ENCODE measurements at places on chromosomes 12 and 14.

- DNase-seq = no peak
These were observed 187.1 kb downstream of the MON2 start for GRCh38 chr12:62653740-62654139.

DNA sequence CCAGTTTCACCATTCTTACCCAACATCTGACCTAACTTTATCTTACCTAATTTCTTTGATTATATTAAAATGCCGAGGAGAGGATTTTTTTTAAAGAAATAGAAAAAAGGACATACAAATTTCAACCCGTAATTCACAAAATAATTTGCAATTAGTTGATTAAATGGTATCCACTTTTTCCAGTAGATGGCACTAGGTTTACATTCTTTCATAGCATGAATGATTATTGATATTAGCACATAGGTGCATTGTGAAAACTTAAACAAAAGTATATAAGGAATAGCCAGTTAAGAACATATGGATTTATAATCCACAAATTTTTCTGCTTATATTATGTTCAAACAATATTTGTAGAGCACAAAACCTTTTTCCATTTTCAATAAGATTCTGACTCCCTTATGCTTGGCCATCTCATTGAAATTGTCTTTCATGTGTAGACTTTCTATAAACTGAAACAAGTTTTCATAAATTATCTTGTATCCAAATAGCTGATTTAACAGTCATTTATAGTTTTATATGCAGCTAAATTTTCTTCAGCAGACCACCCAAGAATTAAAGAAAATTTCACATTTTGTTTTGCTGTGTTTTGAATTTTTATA lies 35.3 kb downstream of the MSRB3 start:
- no peak for DNase-seq

- DNase-seq = no peak
These were observed 24.5 kb upstream of the ULK1 start for GRCh38 chr12:131869871-131870418.

DNA sequence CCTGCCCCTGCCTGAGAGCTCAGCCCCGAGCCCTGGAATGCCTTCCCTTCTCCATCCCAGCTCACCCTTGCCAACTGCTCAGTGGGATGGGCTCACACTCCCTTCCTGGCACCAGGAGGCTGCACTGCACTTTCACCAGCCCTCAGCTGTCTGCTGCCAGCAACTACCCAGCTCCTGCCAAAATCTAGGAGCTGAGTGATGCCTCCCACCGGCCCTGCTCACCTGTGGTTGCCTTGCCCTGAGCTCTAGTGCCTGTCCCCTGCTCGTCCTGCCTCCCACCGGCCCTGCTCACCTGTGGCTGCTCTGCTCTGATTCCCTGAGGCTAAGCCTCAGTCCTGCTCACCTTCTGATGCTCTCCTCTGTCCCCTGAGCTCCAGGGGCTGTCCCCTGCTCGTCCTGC lies 119.8 kb downstream of the TMEM121 start:
- no peak for DNase-seq

GRCh38 chr12:105020241-105020962 lies 34.3 kb downstream of the NOPCHAP1 start:
- DNase-seq = no peak

Data from thoracic aorta (tissue), 2 donors.